ENCODE measurements at places on chromosomes 6 and 20.

- no peak for DNase-seq
Observed at GRCh38 chr6:157758516-157759023, 64.5 kb upstream of the SNX9 start.

- no peak for DNase-seq
Observed at GRCh38 chr6:28693751-28694443, 168.2 kb downstream of the GPX5 start.

DNA sequence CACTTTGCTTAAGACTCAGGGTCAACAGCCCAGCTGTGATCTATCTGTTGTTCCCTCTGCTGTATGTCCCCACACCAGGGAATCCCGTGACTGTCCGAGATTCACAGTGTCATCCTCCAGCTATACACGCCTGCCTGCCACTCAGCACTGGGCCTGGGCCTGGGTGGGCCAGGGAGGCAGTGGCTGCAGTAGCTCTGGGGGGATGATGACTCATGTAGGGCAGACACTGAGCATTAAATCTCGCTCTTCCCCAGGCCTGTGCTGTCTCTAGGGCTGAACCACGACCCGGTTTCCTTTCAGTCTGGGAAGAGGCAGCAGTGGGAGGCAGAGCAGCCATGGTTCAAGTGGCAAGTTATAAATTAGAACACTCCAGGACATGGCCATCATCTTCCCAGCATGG, 173.9 kb downstream of the LRFN2 start:
- no peak for DNase-seq

GRCh38 chr6:130625825-130626527, 201.2 kb upstream of the SMLR1 start:
- no peak for DNase-seq

GRCh38 chr6:64955435-64955848, 751.6 kb downstream of the EYS start:
- no peak for DNase-seq

- no peak for DNase-seq
Observed at GRCh38 chr20:12687476-12687875, 321.3 kb upstream of the SPTLC3 start.

DNA sequence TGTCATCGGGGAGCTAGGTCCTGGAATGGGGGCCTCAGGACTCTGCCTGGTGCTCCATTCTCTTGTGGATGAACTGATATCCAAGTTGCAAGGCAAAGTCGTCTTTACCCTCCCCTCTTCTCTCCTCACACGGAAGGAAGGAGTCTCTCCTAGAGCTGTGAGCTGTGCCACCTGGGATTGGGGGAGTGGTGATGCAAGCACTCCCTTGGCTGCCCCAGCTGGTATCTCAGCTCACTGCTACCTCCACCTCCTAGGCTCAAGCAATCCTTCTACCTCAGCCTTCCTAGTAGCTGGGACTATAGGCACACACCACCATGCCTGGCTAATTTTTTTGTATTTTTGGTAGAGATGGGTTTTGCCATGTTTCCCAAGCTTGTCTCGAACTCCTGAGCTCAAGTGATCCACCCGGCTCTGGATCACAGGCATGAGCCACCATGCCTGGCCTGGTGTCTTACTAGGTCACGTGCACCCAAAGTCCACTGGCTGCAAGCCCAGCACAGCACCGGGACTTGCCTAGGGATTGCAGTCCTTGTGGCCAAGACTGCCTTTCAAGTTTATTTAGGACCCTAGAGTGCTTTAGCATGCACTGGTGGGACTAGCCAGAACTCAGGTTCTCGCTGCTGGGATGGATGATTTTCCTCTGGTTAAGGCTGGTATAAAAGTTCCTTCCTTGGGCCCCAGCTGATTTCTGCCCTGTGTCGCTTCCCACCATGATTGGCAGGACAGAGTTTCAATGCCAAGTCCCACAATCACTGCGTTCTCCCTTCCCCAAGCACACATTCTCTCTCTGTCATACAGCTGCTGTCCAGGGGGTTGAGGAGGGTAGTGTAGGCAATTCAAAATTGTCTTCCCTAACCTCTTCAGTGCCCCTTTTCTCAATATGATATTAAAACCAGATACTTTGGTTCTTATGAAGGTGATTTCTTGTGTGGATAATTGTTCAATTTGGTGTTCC, 33.5 kb downstream of the SMAP1 start:
- DNase-seq, result no peak

- DNase-seq, result no peak
Observed at GRCh38 chr6:169139179-169139971, 114.3 kb downstream of the THBS2 start.

DNA sequence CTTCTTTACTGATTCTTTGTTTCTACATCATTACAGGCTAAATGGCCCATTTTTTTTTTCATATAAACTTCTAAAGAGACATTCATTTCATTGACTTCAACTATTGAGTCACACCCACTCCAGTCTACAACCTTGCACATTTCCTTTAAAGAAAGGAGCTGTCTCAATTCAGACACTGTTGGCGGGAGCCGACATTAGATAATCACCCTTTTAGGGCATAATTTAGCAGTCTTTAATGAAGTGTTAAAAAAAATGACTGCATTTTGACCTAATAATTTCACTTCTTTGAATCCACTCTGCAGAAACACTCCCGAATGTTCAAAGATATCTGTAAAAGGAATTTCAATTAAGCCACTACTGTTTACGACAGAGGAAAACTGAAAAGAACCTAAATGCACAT, 1.5 kb downstream of the EPM2A start:
- DNase-seq, result no peak

DNA sequence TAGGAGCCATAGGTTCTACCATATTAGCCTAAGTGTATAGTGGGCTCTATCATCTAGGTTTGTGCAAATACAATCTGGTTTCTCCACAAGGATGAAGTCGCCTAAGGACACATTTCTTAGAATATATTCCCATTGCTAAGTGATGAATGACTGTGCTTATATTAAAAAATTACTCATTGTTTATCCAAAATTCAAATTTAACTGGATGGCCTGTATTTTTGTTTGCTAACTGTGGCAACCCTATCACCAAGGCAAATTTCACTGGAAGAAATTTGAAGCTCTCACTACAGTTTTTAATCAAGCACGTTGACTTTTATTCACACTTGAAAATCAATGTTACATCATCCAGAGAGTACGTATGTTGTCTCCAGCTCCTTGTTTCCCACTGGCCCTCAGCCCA, 13.9 kb downstream of the GCM2 start:
- no peak for DNase-seq

DNA sequence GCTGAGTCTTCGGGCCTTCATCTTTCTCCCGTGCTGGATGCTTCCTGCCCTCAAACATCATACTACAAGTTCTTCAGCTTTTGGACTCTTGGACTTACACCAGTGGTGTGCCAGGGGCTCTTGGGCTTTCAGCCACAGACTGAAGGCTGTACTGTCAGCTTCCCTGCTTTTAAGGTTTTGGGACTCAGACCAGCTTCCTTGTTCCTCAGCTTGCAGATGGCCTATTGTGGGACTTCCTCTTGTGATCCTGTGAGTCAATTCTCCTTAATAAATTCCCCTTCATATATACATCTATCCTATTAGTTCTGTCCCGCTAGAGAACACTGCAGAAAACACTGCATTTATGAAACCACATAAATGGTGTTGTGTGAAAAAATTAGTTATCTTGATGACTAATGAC, 13.9 kb upstream of the BCLAF1 start:
- no peak for DNase-seq

GRCh38 chr6:69063401-69063800, 428.3 kb downstream of the ADGRB3 start:
- no peak for DNase-seq

DNA sequence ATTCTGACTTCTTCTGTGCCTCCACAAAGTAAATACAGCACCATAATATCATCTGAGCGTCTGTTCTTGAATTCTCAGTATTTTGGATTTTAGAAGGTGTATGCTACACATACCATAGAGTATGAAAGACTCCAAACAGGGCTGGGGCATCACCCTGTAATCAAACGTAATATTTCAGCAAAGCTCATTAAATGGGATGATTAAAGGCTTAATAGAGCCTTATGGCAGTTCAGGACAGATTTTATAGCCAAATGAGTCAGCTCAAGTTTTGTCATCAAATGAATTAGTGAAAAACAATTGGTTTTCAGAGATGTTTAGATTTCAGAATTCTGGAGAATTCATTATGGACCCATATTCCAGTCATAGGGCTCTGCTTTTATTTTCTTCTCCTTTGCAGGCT, 68.9 kb downstream of the TULP4 start:
- DNase-seq, result no peak

- DNase-seq, result no peak
Observed at GRCh38 chr20:45370571-45371160, 7.5 kb downstream of the TP53TG5 start.

DNA sequence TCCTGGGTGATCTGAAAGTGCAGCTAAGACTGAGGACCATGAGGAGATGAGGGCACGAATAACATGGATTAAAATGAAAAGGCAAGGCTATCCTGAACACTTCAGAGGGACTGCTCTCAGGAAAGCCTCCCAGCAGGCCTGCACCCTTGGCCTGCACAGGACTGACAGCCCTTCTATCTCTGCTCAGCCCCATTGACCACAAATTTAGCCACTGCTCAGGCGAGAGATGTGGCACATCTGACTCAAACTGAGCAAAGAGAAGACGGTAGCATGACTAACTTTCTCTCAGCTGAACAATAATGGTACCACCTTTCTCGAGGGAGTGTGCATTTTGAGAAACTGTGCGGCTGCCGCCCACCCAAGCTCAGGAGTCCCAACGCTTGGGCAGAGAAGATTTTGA, 257.5 kb downstream of the ADGB start:
- no peak for DNase-seq

DNA sequence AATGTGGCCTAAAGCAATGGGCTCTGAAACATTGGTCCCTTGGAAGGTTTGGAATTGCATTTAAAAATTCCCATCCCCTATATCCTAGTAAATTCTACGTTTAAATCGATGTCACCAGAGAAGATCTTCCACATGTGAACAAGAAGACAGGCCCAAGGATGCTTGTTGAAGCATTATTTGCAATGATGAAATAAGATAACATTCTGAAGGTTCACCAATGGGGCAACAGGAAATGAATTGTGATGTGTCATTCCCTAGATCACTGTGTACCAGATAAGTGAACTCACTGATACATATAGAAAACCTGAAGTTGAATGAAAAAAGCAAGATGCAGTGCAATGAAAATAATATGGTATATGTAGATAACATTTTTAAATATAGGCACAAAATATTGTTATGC, 464.3 kb upstream of the BTBD3 start:
- DNase-seq, result no peak
